KG1 (cell line): ENCODE measurements at places on chromosomes 13 and 19.

GRCh38 chr13:46594374-46595078 lies 41.6 kb downstream of the LRCH1 start:
- DNase-seq, result no peak

DNA sequence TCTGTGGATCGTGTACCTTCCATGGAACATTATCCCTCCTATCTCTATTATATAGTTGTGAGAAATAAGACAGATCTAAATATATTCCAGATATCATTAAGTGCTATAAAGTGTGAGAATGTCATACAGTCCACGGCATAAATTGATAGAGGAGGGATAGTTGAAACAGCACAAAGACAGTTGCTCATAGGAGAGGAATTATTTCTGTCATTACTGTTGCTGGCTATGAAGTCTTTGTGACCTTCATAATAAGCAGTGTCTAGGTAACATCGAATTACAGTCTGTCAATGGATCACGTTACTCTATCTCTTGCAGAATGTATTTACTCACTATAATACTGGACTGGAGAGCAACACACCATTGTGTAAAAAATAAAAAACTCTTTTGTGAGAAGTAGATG lies 671.5 kb upstream of the PCDH20 start:
- DNase-seq, result no peak

- no peak for DNase-seq
Measured at GRCh38 chr19:5926641-5927440, 12.8 kb downstream of the CAPS start.

- DNase-seq, result no peak
Measured at GRCh38 chr19:10228920-10229319, 2.2 kb downstream of the S1PR2 start.

DNA sequence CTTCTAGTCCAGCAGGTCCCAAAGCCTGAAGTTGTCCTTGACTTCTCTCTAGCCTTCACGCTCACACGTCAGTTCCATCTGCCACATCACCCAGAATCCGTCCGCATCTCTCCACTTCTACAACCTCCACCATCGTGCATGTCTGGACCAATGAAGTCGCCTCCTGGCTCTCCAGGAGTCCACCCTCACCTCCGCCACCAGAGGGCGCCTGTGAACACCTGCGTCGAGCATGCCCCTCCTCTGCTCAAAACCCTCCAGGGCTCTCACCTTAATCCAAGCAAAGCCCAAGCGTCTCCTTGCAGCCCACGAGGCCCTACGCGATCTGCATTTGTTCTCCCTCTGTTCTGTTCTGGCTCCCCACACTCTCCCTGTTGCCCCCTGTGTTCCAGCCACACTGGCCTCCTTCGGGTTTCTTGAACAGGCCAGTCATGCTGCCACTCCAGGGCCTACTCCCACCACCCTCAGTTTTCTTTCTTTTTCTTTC lies 3.7 kb downstream of the USHBP1 start:
- peak; percentile 52 for DNase-seq

GRCh38 chr13:20997301-20998161 lies 63.9 kb downstream of the LATS2 start:
- DNase-seq, result no peak

DNA sequence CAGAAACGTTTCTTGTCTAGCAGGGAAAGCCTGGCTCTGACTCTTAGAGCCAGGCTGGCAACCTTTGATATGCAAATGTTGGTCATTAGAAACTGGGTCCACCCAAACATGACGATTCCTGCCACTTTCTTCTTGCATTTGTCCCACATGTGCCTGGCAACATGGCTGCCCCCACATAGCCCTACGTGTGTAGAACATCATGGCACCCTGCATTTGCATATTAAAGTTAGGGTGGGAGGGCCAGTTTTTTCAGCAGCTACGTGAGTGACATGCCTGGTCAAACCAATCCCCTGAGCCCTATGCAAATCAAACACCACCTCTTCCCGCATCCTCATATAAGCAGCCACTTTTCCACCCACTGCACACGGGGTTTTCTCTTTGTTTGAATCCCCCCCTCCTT lies 95.0 kb downstream of the LIG4 start:
- DNase-seq, result no peak

GRCh38 chr19:1799695-1800342 lies 12.3 kb downstream of the ATP8B3 start:
- DNase-seq, result no peak

- DNase-seq, result peak; percentile 88
Measured at GRCh38 chr19:51417107-51417809, at the start of gene SIGLEC10. TSS of gene SIGLEC10 (minus strand) at chr19:51417642. CDS start at chr19:51417581, 61 bp downstream.

- no peak for DNase-seq
Measured at GRCh38 chr13:44817131-44817671, 172.1 kb downstream of the NUFIP1 start.

GRCh38 chr13:104416973-104417372 lies 1350.8 kb upstream of the SLC10A2 start:
- no peak for DNase-seq

GRCh38 chr19:48793271-48793670 lies 17.6 kb downstream of the BCAT2 start:
- no peak for DNase-seq

- no peak for DNase-seq
Measured at GRCh38 chr13:39253774-39254173, 215.5 kb downstream of the NHLRC3 start.

GRCh38 chr13:45711951-45712350 lies 9.8 kb downstream of the CBY2 start:
- no peak for DNase-seq

GRCh38 chr13:20303636-20304035 lies 71.5 kb upstream of the GJB6 start:
- no peak for DNase-seq

DNA sequence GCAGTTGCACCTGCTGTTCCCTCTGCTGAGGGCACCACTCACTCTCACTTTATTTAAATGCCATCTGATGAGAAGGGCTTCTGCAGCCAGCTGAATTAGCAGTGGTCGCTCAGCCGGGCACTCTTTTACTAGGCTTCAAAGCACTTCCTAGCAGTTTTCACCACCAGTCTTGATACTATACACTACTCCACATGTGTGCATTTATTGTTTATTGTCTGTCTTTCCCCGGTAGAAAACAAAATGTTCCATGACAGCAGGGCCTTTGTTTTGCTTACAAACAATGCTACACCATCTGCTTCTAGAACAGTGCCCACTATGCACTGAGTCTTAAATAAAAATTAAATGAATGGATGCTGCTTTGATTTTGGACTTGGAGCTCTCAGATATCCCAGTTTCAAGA lies 404.9 kb downstream of the FGF14 start:
- DNase-seq, result no peak

- no peak for DNase-seq
Measured at GRCh38 chr13:21120191-21120590, 56.2 kb downstream of the SKA3 start.

DNA sequence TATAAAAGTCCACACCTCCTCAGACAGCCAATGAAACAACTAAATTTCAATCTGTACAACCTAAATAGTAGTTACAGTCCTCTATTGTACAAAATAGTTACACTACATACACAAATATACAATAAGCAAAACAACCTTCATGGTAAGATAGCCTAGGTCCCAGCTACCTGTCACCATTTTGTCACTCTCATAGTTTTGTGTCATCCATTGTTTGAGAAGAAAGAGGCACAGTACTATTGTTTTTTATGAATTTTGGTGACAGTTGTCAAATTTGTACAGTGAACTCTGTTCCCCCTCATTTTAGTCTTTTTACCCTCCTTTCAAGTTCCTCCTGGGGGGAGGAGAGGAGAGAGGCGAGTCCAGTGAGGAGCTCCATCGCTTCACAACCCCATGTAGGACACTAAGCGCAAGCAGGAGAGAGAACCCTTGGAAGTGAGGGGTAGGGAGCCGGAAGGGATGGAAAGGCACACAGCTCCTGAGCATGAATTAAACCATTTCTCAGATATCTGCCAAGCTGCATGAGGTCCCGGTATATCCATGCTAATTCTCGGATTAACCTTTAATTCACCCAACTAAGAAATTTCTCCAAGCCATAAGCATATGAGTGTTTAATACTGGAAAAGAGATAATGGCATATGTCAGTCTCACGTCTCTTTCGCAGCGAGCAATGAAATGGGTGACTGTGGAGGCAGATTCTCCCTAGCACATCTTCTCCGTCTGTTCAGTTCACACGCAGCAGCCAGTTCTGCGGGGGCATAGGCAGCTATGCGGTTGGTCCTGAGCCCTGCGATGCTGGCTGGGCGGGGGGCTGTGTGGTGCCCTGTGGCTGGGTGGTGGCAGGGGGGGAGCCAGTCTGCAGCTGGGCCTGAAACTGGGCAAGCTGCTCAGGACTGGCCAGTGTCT lies 60.5 kb downstream of the SERP2 start:
- no peak for DNase-seq

DNA sequence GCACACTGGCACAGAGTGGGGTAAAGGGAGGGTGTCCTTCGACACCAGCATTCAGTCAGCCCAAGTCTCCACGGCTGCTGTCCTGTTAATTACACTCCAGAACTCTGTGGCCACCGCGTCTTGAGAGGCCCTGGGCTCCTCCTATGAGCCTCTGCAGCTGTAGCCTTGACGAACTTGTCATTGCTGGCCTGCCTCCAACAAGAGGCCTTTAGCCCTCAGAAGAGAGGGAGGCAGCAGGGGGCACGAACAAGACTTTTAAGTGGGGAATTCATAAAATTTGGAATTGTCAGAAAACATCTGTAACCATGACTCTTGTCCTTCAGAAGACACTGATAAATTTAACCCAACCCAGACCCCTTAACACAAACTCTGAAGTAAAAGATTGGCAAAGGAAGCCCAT lies 241.9 kb downstream of the UQCRFS1 start:
- DNase-seq, result no peak

DNA sequence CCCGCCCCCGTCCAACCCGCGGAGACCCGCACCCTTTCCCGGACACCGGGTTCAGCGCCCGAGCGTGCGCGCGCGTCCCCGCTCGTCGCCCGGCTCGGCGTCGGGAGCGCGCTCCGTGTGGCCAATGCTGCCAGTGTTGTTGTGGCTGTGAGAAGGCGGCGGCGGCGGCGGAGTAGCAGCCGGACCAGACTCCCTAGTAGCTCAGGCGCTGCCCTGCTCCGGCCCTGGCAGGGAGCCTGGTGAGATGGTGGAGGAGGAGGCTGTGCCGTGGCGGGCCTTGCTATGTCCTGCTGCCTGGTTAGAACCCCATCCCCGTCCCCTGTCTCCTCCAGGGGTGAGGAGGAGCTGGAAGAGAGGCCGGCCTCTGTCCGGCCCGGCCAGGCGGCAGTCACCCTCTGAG lies 553.2 kb downstream of the TUBA3C start:
- DNase-seq, result no peak

- DNase-seq, result no peak
Measured at GRCh38 chr13:72379581-72379980, 347.8 kb downstream of the MZT1 start.

- DNase-seq, result no peak
Measured at GRCh38 chr19:56594446-56594782, 688 bp upstream of the ZNF71 start.

GRCh38 chr13:33250609-33251008 lies 34.9 kb downstream of the STARD13 start:
- no peak for DNase-seq

DNA sequence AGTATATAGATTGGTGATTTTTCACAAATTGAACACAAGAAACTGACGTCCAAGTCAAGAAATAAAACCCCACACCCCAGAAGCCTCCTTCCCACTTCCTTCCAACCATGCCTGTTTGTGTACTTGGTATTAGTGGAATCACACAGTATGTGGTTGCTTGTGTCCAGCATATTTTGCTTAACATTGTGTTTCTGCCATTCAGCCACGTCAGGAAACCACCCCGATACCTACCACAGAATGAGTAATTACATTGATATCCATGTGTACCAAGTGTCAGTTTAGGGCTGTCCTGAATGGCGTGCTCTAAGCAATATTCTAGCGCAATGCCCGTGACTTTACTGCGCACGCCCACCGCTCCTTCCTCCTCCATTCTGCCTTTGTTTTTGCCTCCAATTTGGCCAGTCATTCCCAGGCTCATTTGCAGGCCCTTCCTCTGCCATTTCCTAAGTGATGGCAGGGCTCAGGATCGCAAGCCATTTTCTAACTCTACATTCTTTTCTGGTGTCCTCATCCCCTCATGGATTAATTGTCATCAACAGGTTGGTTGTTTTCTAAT lies 25.9 kb upstream of the MPHOSPH8 start:
- no peak for DNase-seq

DNA sequence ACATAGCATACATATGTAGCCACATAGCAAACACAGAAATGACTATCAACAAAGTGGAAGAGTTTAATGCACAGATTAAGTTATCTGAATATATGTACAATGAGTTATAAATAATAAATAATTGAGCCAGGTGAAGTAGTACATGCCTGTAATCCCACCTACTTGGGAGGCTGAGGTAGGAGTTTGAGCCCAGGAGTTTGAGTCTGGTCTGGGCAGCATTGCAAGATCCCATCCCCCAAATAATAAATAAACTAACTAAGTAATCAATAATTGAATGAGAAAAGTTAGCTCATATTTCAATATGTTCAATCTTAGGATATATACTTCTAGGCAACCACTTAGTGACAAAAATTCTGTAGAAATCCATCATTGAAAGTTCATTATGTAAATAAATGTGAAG lies 1.7 kb downstream of the CARD8 start:
- no peak for DNase-seq

DNA sequence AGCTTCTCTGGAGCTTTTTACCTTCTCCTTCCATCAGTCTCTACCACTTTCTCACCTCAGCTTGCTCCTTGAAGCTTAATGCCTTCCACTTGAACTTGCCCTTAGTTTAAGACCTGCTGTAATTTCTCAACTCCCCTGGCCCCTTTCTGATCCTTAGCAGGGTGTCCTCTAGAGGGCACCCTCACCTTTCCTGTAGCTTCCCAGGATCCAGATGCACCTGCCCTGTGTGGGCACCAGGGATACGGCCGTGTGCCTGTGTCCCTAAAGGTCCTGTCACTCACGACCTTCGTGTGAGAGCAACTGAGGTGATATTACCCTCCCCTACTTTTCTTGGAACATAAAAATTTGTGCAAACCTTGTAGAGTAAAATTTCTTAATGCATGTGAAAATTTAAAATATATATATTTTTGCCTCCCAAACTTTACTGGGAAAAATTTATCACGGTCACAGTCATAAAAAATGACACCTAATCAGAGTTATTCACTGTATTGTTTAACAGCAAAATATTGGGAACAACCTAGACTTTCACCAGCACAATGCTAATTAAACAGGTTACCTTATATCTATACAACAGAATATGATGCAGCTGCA lies 46.4 kb downstream of the PSG3 start:
- DNase-seq, result no peak
